ENCODE measurements at places on chromosomes 3 and 15.

- no peak for DNase-seq
These were observed 21.8 kb downstream of the IGDCC4 start for GRCh38 chr15:65400760-65401610.

GRCh38 chr15:72375501-72375845 lies 341 bp downstream of the HEXA start:
- DNase-seq, result peak; percentile 14

GRCh38 chr3:100033184-100033583 lies 81.1 kb downstream of the FILIP1L start:
- DNase-seq, result no peak

- no peak for DNase-seq
These were observed 26.7 kb downstream of the SLC12A8 start for GRCh38 chr3:125185805-125186204.

DNA sequence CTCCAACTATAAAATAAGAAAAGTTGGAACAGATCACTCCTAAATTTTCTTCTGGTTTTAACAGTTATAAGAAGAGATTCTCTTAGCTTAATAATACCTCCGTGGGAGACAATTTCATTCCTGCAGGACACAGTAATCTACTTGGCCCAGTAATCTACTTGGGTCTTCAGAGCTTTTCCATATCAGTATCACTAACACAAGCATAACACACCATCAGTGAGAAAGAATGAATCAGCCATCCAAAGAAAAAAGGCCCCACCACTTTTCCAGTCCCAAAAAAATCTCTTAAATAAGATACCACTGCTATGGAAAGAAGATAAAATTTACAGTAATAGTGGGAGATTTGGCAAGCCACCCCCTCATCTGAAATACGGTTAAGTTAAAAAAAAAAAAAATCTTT lies 20.2 kb downstream of the SIN3A start:
- no peak for DNase-seq

- DNase-seq, result no peak
These were observed 63.5 kb upstream of the KLF13 start for GRCh38 chr15:31262901-31263671.

DNA sequence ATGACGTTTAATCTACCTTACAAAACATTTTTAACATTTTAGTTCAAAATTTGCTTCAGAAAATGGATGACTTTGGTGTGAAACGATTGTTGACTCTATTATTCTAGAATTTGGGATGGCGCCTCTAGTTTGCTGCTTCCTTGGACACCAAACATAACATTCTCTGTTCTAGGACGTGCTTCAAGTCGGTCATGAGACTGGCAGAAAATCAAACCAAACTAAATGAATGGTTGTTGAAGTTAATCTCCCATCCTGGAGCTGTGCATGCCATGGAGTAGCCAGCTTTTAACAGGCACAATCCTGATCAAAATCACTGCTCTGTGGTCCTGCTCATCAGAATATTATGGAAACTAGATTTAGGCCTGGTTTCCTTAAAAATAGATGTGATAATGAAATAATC lies 9.6 kb upstream of the LRRFIP2 start:
- DNase-seq, result no peak

DNA sequence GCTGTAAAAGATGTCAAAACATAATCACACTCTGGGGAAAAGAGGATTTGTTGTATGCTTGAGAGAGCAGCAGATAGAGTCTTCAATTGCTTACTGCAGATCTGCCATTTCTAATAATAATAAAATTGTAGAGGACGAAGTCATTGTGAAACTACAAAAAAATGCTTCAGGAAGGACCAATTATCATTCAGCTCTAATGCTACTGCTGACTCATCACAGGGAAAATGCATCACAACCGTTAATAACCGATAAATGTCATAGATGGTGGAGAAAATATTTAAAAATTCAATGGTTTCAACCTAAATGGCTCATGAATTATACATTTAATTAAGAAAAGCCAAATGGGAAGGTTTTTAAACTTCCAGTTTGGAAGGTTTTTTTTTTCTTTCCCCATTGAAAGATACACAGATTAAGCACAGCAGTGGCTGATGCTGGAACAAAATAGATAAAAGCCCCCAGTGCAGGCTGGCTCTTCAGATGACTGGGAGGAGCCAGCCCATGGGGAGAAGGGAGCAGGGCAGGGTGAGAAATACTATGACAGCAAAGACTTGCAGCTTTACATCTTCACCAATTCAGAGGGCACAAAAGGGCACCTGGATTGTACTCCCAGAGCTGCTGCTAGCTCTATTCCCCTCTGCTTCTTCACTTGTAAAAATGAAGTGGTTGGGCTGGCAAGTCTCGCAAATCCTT lies 196.1 kb downstream of the CNTN6 start:
- no peak for DNase-seq

GRCh38 chr15:39623529-39623931 lies 42.7 kb downstream of the THBS1 start:
- no peak for DNase-seq

- DNase-seq, result no peak
These were observed 57.6 kb downstream of the ATG7 start for GRCh38 chr3:11329777-11330176.

DNA sequence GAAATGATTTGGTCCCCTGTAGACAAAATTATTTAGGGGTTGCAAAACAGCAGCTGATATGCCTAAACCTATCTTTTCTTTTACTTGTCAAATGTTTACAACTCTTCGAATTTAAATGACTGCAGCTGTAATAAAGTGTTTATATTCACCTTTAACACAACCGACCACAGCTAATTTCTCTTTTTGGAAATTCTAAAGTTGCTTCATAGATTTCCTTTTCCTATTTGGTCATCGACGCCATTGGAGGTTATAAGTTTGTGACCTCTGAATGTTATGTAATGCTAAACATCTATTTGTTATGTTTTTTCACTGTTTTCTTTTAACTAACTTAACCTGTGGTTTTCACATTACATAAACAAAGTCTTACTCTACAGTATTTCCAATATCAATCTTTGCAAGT lies 1094.9 kb upstream of the EPHA6 start:
- DNase-seq, result no peak

- DNase-seq, result no peak
These were observed 5.7 kb upstream of the BLM start for GRCh38 chr15:90711418-90711824.

GRCh38 chr15:39357480-39358268 lies 223.2 kb upstream of the THBS1 start:
- DNase-seq, result no peak

GRCh38 chr3:159273608-159274007 lies 471.8 kb downstream of the MFSD1 start:
- no peak for DNase-seq

- DNase-seq, result no peak
These were observed 109.7 kb downstream of the POLQ start for GRCh38 chr3:121436074-121436473.

DNA sequence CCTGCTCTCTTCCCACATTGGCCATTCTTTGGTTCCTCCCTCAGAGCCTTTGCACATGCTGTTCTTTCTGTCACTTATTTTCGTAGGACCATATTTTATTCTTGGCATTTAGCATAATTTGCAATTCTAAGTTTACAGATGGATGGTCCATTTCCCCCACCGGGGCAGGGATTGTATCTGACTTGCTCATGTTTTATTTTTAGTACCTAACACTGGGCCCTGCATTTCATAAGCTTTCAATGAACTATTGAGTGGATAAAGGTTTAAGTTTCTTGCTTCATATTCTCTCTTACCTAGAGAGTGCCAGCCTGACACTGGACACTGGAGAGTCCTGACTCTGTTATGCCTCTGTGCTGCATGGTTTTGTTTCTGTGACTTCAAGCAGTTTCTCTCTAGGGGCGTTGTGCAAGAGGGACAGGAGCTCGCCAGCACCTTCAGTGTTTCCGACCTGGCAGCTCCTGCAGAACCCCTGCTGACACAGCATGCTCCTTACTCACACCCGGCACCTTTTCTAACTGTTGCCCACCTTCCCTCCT lies 87.4 kb downstream of the FLNB start:
- no peak for DNase-seq

- DNase-seq, result no peak
These were observed 342.2 kb downstream of the NLGN1 start for GRCh38 chr3:173739726-173740125.

- DNase-seq, result no peak
These were observed 37.3 kb downstream of the HMCES start for GRCh38 chr3:129315998-129316247.

Measured in activated CD8-positive, alpha-beta memory T cell treated with anti-CD3 and anti-CD28 coated beads for 4 hours (primary cell).